CD4-positive, alpha-beta T cell treated with Interleukin-4 for 1 hour (primary cell): ENCODE measurements at places on chromosomes 11 and 22.

GRCh38 chr11:100639140-100639539, 47.9 kb upstream of the ARHGAP42 start:
- DNase-seq, result no peak

- DNase-seq, result peak; percentile 5
Measured at GRCh38 chr11:83284501-83285150, 1.5 kb downstream of the CCDC90B start.

DNA sequence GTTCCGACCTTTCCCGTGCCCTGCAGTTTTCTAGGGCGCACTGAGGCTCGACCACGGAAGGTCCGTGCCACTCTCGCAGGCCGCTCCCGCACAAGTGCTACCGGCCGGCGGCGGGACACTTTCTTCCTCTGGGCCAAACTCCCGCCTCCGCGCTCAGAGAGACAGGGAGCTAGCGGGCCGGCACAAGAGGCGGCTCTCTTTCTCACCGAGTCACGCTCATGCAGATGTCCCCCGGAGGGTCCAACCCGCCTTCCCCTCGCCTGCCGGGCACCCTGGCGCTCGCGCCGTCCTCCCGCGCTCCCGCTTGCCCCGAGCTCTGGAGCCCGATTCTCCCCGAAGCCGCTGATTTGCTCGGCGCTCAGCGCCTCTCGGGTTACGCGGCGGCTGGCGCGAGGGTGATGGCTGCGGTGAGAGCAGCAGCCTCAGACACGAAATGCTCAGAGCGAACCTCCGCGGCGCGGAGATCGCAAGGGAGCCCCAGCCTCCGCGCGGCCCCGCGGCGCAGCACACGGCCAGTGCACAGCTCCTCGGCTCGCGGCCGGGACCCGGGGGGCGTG, 1.0 kb downstream of the LMO1 start:
- no peak for DNase-seq

DNA sequence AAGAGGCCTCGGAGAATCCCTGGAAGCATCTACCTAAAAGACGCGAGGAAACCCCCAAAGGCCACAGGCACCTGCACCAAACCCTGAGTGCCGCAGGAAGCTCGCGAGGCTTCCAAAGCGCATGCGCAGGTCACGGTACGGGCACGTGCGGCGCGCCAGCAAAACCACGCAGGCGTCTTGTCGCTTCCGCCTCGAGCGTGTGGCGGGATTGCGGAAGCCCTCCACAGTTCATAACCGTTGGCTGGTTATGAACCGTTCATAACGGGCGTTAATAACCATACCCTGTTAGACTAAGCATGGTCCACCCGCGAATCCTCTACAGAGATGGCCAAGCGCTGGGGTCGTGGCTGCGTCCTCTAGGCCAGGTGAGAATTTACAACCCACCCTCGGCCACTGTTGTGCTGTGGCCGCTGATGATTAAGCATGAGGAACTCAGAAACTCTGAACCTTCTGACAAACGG, 46.4 kb downstream of the MORC2 start:
- peak; percentile 88 for DNase-seq
